Spleen (tissue), 13 donors: ENCODE measurements at places on chromosomes 2 and 18.

DNA sequence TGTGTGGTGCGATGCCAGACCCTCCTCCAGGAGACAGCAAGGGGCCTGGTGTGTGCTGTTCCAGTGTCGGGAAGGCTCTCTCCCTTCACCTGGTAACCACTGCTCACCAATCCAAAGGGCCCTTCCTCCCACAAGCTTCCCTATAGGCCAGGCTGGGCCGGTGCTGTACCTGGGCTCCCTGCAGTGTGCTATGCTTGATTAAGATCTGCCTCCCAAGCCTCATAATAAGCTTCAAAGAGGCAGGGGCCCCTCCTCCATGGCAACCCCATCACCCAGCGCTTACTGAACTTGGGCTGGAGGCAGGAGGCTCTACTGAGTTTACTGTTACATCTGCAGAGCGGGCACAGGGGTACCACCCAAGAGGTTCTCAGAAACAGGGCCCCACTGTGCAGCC, 4.5 kb upstream of the MAL start:
- no peak for DNase-seq

DNA sequence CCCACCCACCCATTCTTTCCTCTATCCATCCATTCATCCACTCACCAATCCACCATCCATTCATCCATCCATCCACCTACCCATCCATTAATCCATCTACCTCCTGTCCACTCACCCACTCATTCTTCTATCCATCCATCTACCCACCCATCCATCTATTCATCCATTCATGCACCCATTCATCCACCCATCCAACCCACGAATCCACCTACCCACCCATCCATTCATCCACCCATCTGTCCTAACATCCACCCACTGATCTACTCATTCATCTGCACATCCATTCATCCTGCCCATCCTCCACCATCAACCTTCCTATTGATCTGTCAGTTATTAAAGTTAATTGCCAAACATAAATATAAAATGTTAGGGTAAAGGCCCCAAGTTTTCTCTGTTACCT, 25.6 kb downstream of the LDLRAD4 start:
- no peak for DNase-seq

GRCh38 chr2:159968279-159968900, 94.0 kb downstream of the PLA2R1 start:
- no peak for DNase-seq

DNA sequence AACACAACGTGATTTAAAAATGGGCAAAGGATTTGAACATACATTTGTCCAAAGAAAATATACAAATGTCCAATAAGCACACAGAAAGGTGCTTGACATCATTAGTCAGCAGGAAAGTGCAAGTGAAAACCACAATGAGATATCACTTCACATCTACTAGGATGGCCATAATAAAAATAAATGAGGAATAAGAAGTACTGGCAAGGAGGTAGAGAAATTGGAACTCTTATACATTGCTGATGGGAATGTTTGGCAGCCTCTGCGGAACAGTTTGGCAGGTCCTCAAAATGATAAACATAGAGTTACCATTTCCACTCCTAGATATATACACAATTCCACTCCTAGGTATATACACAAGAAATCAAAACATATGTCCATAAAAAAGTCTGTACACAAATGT, 51.0 kb upstream of the PGAP1 start:
- no peak for DNase-seq

DNA sequence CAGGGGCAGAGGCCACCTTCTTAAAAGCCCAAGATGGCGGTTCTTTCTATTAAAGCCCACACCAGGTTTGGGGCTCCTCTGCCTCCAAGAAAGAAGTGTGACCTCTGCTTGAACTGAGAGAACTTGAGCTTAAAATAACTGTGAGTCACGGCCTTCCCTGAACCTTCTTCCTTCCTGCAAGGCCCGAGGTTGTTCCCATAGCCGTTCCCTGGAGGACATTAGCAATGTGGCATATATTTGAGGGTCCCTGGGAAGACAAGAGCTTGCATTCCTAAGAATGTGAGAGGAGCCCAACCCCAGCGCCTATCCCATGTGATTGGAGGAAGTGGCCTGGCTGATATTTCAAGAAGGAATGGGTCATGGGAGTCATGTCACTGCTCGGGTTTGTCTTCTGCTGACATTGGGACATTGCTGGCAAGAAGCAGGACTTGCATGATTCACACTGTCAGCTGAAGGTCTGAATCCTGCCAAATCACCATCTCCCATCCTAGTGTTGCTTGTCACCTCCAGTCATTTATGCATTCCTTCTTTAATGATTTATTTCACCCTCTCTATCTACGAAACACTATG, 168.1 kb downstream of the TRIB2 start:
- DNase-seq: no peak

DNA sequence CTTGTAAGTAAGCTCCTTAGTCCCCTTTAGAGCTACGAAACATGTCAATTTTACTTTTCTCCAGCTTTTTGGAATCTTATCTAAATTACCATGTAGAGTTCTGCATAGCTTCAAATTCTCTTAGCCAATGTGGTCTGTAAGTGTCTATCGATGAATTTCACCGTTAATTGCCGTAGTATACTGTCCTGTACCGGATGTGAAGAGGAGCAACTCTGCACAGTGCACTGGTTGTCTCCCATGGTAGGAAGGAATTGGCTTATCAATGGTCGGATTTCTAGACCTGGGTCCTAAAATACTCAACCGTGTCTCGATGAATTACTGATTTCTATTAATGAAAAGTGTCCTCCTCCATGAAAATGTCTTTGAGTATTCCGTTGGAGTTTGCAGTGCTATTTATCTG, 1.9 kb downstream of the NOP58 start:
- no peak for DNase-seq
